MCF 10A (cell line): ENCODE measurements at places on chromosomes 4 and X.

DNA sequence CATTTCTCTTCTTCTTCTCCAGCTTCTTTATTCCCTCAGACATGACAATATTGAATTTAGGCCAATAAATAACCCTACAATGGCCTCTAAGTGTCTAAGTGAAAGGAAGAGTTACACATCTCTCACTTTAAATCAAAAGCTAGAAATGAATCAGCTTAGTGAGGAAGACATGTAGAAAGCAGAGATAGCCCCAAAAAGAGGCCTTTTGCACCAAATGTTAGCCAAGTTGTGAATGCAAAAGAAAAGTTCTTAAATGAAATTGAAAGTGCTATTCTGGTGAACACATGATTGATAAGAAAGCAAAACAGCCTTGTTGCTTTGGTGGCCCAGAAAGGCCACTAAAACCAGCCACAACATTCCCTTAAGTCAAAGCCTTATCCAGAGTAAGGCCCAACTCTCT lies 146.2 kb upstream of the HHIP start:
- DNase-seq, result no peak

DNA sequence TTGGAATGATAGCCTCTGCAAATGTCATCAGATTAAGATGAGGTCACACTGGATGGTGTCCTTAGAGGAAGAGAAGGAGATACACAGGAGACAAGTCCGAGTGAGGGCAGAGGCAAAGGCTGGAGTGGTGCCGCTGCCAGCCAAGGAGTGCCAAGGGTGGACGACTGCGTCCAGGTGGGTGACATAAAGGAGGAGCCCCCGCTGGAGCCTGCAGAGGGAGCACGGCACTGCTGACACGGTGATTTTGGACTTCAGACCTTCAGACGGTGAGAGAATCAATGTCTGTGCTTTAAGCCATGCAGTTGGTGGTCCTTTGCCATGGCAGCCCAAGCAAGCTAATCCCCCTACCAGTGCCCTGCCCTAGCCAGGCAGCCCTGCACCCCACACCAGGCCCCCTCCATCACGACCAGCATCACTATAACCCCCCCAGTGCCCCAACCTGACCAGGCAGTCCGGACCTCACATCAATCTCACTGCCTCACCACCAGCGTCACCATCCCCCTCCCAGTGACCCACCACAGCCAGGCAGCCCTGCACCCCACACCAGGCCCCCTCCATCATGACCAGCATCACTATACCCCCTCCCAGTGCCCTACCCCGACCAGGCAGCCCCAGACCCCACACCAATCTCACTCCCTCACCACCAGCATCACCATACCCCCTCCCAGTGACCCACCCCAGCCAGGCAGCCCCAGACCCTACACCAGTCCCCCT lies 130.0 kb downstream of the HMX1 start:
- no peak for DNase-seq

DNA sequence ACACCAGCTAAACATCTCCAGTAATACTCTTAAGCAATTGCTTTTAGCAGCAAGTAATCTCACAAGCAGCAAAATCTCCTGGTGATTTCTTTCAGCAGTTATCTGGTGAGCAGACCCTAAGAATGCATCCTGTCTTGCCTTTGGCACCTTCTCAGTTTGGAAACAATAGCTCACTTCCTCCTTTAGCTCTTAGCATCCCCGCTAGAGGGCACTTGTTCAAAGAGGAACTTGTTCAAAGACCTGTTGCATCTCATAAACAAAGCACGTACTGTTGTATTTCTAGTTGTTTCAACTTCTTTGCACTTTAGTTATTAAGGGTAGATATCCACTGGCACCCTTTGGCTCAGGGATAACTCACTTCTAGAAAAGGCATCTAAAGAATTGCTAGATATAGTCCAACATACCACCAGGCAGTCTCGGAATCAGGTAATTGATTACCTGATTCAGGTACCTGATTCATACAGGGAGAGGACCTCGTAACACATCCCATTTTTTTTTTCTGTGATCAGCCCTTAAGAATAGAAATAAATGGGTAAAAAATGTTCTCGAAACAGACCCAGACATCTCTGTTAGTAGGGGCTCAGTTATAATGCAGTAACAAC lies 81.9 kb upstream of the QRFPR start:
- DNase-seq, result peak; percentile 85

DNA sequence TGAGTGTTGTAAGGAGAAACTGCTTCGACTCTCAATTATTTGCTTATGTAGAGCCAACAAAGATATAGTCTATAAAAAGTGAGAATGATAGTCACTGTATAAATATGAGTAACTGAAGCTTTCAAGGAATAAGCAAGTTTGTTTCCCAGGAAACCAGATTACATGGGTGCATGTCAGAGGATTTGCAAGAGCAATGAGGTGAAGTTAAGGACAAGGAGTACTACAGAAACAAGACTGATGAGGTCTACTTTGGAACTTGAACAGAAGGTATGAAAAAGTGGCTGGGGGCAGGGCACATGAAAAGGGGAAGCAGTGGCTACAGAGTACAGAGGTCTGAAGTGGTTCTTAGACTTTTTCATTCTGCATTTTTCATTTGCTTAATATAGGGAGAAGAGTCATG lies 321.0 kb upstream of the CXXC4 start:
- no peak for DNase-seq

GRCh38 chr4:168881781-168882420 lies 128.2 kb downstream of the CBR4 start:
- DNase-seq, result no peak

DNA sequence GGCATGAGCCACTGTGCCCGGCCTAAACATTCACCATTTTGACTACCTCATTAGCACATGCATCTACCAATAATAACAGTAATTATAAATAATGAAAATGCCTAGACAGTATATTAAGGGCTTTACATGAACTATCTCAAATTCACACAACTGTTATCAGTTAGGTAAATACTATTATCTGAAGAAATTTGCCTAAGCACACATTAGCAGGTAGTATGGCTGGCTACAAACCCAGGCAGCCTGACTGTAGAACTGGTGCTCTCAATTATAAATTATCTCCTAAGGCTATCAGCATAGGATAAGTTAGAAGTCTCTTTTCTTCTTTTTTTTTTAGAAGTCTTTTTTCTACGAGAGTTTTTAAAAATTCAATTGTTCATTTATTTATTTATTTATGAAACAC lies 14.1 kb upstream of the CXorf38 start:
- no peak for DNase-seq

DNA sequence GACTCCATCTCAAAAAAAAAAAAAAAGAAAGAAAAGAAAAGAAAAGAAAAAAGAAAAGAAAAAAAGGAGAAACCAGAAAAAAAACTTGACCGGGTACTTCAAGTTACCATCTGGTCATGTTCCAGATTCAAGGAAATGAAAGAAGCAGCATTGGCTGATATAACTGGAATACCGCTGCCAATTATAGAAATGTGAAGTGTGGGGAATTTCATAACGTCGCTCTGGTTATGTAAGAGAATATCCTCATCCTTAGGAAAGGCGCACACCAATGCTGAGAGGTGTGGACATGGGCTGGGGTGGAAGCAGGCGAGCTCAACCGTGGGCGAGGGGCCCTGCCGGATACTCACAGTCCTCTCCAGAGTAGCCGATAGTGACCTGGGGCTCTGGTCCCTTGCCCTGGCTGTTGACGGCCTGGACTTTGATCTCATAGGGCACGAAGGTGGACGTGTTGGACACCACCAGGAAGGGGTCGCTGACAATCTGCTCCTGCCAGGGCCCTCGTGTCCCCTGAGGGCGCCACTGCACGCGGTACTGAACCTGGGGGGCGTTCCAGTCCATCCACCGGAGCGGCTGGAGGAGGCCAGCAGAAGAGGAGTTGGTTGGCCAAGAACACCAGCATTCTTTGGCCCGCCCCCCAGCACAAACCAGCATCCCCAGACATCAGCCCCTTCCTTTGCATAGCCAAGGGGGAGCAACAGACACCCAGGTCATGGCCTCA lies 19.5 kb downstream of the L1CAM start:
- DNase-seq, result no peak

- no peak for DNase-seq
Observed at GRCh38 chr4:109861271-109861670, 13.4 kb downstream of the LRIT3 start.
